ENCODE measurements at places on chromosomes 12 and 14.

DNA sequence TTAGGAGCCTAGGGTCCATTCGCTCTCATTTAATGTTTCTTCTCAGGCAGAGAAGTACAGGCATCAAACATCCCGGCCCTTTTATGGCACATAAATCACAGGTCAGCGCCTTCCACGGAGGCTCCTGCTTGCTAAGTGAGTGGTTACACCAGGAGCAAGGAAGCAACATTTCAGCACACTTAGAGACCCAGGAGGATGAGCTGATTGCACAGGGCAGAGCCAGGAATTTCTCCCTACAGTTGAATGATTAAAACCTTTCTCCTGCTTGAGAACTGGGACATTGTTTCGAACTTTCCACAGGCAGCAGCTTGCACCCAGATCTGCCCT, 233.4 kb downstream of the SPTSSA start:
- DNase-seq = no peak

DNA sequence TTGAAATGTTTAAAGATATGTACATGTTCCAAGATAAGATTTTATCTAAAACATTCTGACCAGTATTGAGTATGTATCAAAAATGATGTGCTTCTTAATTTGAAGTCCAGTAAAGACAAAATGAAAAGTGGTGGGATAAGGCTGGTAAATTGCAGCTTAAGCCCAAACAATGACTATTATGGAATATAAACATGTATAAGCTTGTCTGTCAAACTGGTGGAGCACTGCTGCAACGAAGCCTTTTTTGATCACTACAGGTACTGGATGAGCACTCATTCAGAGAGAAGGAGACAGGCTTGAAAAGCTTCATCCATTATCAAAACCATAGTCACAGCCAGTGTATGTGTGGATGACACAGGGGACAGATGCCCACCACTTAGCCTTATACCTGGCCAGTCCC, 138.4 kb downstream of the ATP23 start:
- no peak for DNase-seq

GRCh38 chr12:76883811-76884210, 5.0 kb upstream of the CSRP2 start:
- DNase-seq = no peak

DNA sequence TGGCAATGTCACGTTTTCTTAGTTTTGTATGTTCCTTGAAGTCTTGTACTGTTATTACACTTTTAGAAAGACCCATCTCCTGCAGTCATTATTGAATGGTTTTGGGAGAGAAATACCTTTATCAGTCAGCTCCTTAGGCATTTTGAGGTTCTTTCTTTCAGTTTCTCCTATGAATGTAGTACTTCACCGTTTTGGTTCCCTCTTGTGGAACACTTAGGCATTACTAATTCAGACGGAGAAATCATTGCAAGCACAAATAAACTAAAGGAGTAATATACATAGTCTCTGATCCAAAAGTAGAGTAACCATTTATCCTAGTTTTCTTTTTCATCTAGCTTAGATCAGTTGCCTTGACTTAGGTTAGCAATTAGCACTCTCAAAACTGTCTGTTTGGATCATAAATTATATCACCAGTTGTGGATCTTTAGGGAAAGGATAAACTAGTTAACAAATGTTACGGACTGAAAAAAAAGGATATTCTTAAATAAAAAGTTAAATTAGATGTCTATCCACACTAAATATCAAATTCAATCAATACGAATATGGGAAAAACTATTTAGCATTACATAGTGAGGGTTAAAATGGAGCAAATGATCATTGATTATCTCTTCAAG, 1538.3 kb upstream of the SEL1L start:
- DNase-seq = no peak

DNA sequence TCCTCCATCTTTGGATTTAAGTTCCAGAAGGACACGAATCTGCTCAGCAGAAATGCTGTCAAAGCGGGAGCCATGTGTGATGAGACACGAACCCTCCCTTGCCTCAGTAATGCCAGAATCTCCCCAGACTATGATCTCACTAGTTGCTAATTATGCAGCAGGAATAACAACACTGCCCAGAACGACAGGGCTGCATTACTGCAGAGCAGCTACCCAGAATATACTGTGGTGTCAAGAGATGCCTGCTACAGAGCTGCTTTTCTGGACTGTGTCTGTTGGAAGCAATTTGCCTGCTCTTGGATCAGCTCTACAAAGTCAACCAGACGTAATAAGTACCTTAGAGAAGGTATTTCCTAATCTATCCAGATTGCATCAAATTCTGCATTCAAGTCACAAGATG, 5.5 kb downstream of the CSRNP2 start:
- no peak for DNase-seq

DNA sequence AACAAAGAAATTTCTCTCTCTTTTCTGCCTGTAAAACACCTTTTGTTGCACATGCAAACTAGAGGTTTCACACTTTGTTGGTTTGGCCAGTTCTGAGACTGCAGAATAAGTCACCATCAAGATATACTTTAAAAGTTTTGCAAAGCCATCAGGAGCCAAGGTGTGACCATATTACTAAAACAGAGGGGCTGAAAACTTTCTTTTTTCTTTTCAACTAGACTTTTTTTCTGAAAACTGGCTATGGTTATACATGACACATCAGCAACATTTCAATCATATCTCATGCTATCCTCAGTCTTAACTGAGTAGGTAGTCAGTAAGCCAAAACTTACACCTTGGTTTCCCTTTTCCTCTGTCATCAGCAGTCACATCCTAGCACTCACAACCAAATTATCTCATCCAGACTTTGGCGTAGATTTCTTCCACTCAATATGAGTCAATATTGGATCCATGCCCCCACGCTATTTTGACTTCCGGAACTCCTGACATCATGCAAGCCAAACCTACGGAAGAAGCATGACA, 4.1 kb upstream of the IFNG start:
- no peak for DNase-seq

GRCh38 chr12:59036973-59037762, 116.9 kb upstream of the LRIG3 start:
- DNase-seq = no peak

- DNase-seq = no peak
These were observed 198.3 kb downstream of the TTC7B start for GRCh38 chr14:90617961-90618360.

Measured in D721Med (cell line).